Fibroblast of skin of left biceps (primary cell): ENCODE measurements at places on chromosomes 2 and 18.

DNA sequence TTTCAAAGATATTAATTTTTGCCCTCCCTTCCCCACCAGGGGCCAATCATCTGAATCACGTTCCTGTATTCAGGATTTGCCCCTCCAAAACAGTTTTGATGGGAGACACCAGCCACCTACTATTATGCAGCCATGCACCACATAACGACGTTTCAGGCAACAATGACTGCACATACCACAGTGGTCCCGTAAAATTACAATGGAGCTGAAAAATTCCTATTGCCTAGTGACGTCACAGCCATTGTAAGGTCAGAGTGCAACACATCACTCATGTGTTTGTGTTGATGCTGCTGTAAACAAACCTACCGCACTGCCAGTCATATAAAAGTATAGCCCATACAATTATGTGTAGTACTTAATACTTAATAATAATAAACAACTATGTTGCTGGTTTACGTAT lies 22.6 kb downstream of the ITM2C start:
- no peak for DNase-seq

DNA sequence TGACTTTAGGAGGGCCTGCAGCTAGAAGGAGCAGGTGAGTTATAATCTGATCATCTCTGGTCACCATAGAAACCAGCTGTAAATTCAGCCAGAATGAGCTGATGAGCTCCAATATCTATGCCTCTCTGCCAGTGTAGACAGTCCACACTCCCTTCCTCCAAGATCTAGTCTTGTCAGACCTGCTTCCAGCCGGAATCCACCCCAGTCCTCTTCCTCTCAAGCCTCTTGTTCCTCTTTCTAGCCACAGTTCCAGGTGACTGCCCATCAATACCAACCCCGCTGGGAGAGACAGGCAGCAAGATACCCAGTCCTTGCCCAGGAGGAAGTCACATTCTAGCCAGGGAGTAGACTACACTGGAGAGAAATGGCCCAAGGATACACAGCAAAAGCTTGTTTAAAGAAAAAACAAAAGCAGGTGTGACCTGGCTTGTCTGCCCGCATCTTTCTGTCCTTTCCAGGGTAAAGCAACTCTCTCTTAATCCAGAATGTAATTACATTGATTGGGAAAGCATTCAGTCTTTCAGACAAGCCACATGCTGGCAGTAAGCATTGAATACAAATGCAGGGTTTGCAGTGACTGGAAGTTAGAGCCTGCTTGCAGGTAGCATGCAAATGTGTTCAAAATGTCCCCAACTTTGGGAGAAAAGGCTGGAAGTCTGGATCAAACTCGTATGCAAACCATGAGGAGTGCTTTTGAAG lies 9.0 kb upstream of the SLC35F6 start:
- DNase-seq = no peak

DNA sequence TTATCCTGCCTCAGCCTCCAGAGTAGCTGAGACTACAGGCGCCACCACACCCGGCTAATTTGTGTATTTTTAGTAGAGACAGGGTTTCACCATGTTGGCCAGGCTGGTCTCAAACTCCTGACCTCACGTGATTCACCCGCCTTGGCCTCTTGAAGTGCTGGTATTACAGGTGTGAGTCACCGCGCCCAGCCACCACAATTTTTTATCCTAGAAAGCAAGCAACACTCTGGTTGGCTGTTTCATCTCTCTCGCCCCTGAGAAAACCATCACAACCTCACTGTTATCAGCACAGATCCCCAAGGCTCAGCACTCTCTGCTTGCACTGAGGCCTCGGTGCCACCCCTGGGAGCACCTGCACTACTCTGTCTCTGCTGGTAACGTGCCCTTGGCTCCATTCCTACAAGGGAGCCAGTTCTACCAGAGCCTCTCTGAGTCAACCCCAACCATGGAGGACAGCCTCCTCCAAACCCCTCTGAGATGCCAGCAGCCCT lies 134.8 kb upstream of the AGAP1 start:
- no peak for DNase-seq

DNA sequence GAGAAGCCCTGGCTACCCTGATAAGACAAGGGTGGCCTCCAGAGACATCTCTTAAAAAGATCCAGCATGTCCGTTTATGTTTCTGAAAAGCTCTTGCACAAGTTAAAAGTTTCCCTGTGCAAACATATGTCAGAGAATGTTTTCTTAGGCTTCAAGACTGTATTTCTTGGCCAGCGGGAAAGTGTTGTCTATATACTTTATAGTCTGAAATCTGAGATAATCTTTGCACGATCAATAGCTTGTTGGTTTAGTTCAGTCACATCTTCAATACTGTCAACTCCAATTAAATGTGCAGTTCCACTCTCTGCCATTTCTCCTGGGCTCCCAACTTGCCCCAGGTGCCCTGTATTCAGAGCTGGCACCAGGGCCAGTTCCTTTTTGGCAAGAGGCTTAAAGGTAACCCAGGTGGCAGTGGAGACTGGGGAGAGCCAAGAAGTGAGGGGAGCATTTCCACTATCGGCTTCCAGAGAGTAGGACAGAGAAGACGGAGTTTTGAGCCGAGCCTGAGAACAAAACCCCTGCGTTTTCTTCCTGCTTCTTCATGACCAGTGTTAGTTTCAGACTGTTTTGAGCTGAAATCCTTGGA lies 64.4 kb downstream of the ACOXL start:
- no peak for DNase-seq

DNA sequence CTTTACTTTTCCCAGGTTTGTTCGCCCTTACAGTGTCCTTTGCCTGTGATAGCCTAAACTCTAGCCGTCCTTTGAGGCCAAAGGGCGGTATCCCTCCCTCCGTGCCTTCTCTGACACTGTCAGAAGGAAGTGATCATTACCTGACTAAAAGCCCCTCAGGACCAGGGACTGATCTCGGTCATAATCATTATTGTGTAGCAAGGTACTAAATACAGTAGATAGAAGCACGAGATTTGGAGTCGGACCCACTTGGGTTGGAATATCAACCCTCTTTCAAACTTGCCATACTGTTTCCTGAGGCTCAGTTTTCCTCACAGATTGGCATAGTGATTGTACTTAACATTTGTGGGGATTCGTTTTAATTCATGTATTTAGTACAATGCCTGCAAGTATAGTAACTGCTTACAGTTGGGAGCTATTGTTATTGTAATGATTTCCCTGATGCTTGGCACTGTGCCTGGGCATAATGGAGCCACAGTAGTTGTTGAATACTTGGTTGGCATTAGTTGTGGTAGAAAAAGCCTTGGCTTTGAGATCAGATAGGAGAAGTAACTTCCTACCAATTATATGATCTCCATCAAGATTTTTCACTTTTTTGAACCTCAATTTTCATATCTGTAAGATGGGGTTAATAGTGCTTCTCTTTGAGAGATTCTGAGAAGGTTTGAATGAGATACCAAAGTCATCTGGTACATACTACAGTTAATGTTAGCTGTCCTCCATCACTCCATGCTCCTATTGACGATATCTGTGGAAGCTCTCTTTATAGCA lies 836 bp downstream of the STK11IP start:
- no peak for DNase-seq

DNA sequence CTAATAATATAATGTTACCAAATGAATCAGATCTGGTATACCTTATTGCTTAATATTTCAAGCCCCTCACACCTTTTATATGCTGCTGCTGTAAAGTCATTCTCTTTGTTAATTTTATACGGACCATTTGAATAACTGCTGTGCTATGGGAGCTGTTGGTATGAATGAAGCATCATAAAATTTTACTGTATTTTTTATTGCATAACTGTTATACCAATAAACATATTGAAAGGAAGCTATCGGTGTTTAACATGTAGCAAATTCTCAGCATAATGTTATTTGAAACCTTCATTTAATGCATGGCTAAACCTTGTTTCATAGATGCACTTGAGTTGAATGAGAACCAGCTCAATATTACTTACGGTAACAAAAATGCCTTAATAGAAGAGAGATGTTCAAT lies 1040.3 kb downstream of the SOCS6 start:
- no peak for DNase-seq

GRCh38 chr2:74198023-74198460 lies 373 bp upstream of the MTHFD2 start:
- DNase-seq = no peak

- no peak for DNase-seq
Observed at GRCh38 chr2:54723996-54724559, 616 bp downstream of the EML6 start.

GRCh38 chr2:210315015-210315788 lies at the start of gene MYL1:
TSS of gene MYL1 (minus strand) at chr2:210315174. CDS start at chr2:210315042, 132 bp downstream.
- DNase-seq = no peak

DNA sequence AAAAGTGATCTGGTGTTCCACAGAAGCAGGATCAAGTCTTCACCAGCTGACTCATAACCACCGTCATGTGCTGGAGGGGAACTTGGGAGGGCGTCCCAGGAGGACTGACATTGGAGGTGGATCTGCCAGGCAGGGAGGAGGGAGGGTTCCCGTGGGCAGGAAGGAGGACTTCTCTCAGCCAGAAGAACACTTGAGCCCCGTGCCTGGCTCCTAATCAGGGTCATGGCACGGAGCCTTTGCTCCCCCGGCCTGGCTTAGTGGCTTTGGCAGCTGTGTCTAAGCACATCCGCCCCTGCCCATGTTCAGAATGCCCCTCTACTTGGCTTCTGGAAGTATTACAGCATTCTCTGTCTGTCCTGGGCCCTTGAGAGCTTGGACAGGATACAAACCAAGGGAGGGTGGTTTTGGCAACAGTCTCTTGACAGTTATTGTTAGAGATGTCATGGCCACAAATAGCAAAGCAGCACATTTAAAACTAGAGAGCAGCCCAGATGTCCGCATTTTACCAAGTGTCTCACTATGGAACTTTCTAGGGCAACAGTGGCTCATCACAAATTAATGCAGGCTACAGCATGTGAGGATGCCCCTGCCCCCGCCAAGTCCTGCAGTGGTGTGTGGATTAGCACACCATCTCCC lies 11.5 kb downstream of the PPP1R7 start:
- no peak for DNase-seq

DNA sequence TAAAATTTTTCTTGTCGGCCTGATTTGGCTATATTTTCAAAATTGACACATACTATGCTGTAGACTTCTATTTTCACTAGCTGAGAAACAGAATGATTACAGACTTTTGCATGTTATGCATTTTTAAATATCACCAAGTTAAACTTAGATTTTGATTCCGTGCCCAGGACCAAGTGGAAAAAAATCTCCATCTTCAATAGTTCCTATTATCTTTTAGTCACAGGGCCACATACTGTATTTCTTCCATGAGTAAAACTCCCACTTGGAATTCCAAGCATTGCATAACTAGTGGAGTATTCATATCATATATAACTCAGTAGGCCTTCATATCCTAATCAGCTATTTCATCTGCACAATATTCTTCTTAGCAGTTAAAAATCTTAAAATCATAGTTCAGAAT lies 470.9 kb downstream of the ARHGAP15 start:
- peak; percentile 17 for DNase-seq

- no peak for DNase-seq
Observed at GRCh38 chr2:211014906-211015305, 458.5 kb downstream of the CPS1 start.

DNA sequence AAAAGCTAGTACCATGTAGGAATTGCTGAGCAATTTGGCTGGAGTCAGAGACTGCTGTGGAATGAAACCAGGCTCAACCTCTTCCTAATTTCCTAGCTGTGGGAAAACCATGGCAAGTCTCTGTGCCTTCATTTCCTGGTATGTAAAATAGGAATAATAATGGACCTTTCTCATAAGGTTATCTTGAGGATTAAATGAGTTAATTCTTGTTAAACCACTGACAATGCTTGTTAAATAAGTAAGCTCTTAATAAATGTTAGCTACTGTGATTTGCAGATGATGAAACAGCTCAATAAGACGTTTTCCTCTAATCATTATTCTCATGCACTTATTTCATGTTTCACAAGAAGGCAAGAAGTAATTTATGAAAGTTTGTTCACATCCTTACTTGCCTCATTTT lies 346.7 kb downstream of the RND3 start:
- no peak for DNase-seq

- no peak for DNase-seq
Observed at GRCh38 chr2:74554820-74555531, 456 bp downstream of the DOK1 start.
